ENCODE measurements at places on chromosomes 4 and X. TPM values are rescaled to one million over a fixed set of nuclear protein-coding genes. Genes with fewer than 3 reads are reported as not detected.

The SAGE1 gene
- total RNA-seq, result 0.10 TPM

The GRID2 gene
- total RNA-seq, result not detected

The SHROOM3 gene
- total RNA-seq, result 62.3 TPM

DNA sequence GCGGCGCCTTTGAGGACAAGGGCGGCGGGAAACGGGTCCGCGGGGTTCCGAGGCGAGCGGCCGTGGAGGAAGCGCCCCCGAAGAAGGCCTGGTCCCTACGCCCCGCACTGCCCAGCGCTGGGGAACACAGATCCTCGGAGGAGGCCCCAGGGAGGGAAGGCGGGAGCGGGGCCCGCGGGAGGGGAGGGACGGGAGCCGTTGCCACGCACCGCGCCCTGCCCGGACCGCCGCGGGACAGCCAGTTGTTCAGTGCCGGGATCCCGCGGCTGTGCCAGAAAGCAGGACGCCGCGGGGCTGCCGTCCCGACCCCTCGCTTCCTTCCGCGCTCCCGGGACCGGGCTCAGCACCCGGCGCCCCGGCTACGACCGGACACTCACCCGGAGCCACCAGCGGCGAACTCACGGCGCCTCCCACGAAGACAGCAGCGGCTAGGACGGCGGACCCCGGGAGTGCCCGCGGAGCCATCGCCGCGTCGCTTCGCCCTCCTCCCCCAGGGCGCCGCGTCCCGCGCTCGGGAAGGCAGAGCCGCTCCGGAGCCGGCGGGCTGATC, 278 bp downstream of the RELL1 start:
- no peaks in the 10 kb centered on the region for H3K27me3 ChIP-seq
- peak overlapping the region; percentile 95 for H3K4me3 ChIP-seq
- peak overlapping the region; percentile 94 for H3K27ac ChIP-seq
- H3K36me3 ChIP-seq, result no peaks in the 10 kb centered on the region

GRCh38 chr4:71978210-71978835, 53.5 kb upstream of the NPFFR2 start:
- no peaks in the 10 kb centered on the region for H3K27me3 ChIP-seq
- no peak overlapping the region for H3K4me3 ChIP-seq
- H3K4me1 ChIP-seq, result no peaks in the 10 kb centered on the region
- no peak overlapping the region for H3K27ac ChIP-seq

DNA sequence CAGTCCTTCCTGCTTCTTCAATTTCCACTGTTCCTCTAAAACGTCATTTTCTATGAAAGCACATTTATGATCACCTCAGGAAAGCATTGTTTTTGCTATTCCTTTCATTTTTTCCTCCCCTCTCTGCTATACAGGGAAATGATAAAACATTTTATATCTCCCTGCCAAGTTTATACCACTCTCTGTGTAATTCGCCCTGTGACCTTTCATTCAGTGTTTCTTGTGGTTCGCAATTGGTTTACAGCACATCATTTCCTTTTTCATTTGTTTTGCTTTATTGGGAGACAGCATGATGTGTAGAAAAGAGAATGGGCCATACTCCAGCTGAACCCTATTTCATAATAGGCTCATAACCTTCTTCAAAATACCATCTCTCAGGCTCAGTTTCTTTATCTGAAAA, 99.9 kb upstream of the RAPGEF2 start:
- no peak overlapping the region for H3K4me3 ChIP-seq
- DNase-seq, result no peak
- H3K4me1 ChIP-seq, result no peaks in the 10 kb centered on the region
- no peak overlapping the region for H3K27ac ChIP-seq
- H3K27me3 ChIP-seq, result no peaks in the 10 kb centered on the region

- DNase-seq, result no peak
- no peak overlapping the region for H3K27ac ChIP-seq
- no peak overlapping the region for H3K4me3 ChIP-seq
- no peaks in the 10 kb centered on the region for H3K27me3 ChIP-seq
Measured at GRCh38 chr4:182250446-182250845, 7.2 kb downstream of the TENM3 start.

DNA sequence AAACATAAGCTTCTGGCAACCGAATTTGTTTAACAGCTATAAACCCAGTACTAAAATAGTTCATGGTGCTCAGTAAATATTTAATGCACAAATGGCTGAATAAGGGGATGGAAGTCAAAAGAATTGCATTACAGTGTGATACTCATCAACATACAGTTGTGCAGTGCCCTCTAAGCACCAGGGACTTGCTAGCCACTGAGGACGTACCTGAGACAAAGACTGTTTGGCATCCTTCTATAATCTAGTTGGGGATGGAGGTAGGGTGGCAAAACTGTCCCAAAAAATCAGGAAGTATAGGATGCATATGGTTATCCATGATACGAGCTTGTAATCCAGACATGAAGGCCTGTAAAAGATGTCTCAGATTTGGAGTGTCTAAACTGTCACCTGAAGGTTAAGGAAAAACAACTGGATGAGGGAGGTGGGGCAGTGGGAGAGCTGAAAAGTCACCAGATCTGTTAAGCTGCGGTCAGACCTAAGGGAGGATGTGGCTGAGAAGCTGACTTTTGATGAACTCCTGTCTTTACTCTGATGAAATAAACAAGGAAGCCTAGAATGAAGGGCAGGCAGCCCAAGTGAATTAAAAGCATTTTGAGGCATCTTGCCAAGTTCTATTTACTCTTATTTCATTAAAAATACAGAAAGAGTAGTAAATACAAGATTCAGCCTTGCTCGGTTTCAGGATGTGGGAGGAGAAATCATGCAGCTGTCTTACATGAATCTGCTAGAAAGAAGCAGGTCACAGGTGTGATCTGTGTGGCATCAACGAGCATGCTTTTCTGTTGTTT, 12.0 kb upstream of the CD38 start:
- H3K4me3 ChIP-seq, result no peak overlapping the region
- H3K27me3 ChIP-seq, result no peaks in the 10 kb centered on the region
- no peaks in the 10 kb centered on the region for H3K36me3 ChIP-seq
- DNase-seq, result no peak
- no peak overlapping the region for H3K27ac ChIP-seq
- no peaks in the 10 kb centered on the region for H3K4me1 ChIP-seq

- H3K27ac ChIP-seq, result no peak overlapping the region
- no peaks in the 10 kb centered on the region for H3K27me3 ChIP-seq
- DNase-seq, result no peak
- H3K36me3 ChIP-seq, result no peaks in the 10 kb centered on the region
- peak overlapping the region; percentile 78 for H3K4me3 ChIP-seq
Measured at GRCh38 chr4:68347845-68348244, 2.0 kb downstream of the YTHDC1 start.

DNA sequence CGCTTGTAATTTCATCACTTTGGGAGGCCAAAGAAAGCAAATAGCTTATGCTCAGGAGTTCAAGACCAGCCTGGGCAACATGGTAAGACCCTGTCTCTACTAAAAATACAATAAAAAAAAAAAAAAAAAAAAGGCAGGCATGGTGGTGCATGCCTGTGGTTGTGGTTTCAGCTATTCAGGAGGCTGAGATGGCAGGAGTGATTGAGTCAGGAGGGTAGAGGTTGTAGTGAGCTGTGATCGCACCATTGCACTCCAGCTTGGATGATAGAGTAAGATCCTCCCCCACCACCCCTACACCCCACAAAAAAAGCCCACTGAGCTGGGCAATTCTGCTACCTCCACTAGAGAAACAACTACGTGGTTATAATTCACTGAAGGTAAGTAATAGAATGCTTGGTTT, 118.8 kb upstream of the PCDH18 start:
- H3K27me3 ChIP-seq, result no peaks in the 10 kb centered on the region
- no peaks in the 10 kb centered on the region for H3K4me1 ChIP-seq
- DNase-seq, result no peak
- no peak overlapping the region for H3K27ac ChIP-seq
- H3K4me3 ChIP-seq, result no peak overlapping the region

GRCh38 chrX:115602308-115602707, 41.3 kb downstream of the PLS3 start:
- no peak overlapping the region for H3K27ac ChIP-seq
- H3K36me3 ChIP-seq, result no peaks in the 10 kb centered on the region
- no peaks in the 10 kb centered on the region for H3K27me3 ChIP-seq
- no peak for DNase-seq
- no peak overlapping the region for H3K4me3 ChIP-seq

- no peak overlapping the region for H3K4me3 ChIP-seq
- no peak overlapping the region for H3K27ac ChIP-seq
- H3K27me3 ChIP-seq, result no peaks in the 10 kb centered on the region
Measured at GRCh38 chr4:40915318-40916217, 165.8 kb downstream of the NSUN7 start.

DNA sequence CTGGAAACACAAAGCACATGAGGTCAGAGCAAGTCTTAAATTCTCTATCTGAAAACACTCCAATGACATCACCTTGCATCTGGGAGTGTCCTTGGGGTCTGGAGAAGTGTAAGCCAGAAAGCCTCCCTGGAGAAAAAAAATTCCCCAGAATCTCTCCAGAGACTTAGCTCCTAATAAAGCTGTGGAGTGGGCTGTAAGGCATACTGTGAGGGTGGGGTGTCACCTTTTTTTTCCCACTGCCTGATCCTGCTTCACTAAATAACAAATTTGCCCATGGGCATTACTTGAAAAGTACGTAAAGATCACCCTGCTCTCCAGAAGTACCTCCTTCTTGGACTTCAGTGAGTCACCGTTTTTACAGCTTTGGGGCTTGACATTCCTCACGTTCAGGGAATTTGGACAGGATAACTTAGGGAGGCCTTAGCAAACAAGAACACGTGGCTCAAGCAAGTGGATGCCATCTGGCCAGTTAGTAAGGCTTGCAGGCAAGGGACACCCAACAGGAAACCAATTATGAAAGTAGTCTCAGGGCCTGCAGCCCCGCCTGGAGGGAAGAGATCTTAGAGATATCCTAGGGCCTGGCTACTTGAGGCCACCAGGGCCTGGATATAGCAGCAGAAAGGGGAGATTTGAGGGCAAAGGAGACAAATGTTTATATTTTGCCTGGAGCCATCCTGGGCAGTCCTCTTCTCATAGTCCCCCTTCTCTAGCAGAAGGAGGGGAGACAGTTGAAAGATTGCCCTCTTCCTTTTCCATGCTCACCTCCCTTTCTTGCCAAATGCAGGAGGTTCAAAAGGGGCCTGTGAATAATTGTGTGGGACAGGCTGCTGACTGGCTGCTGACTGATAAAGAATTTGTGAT, 60.1 kb upstream of the PLAC1 start:
- peak overlapping the region; percentile 5 for H3K27ac ChIP-seq
- no peak overlapping the region for H3K4me3 ChIP-seq
- no peak for DNase-seq
- no peaks in the 10 kb centered on the region for H3K36me3 ChIP-seq
- H3K4me1 ChIP-seq, result no peaks in the 10 kb centered on the region
- H3K27me3 ChIP-seq, result no peaks in the 10 kb centered on the region

- no peak for DNase-seq
- H3K27me3 ChIP-seq, result no peaks in the 10 kb centered on the region
- H3K27ac ChIP-seq, result no peak overlapping the region
Measured at GRCh38 chrX:18415386-18415785, 10.0 kb upstream of the CDKL5 start.

DNA sequence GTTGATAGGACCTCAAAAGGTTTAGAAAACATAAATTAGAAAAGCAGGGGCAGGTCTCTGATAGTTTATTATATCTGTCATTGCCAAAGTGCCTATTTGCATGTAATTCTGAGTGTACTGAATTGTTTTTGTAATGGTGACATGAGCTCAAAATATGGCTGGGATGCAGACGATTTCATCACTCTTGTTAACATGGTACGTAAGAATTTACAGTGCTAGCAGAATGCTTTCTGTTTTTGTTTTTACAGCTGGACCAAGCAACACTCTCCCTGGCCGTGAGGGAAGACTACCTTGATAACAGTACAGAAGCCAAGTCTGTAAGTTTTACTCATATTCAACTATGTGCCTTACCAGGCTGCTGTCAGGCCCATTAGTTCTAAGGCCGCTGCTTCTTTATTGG, 58.1 kb downstream of the PHEX start:
- H3K27me3 ChIP-seq, result no peaks in the 10 kb centered on the region
- no peaks in the 10 kb centered on the region for H3K36me3 ChIP-seq
- H3K27ac ChIP-seq, result no peak overlapping the region

Measured in upper lobe of left lung (tissue), 6 donors.